ENCODE measurements at places on chromosomes 6 and 20.

GRCh38 chr20:33875534-33876026, 64.4 kb downstream of the CHMP4B start:
- DNase-seq = no peak

- no peak for DNase-seq
These were observed 425.0 kb downstream of the COL12A1 start for GRCh38 chr6:74780831-74781230.

- DNase-seq = no peak
These were observed 172.3 kb downstream of the OGFRL1 start for GRCh38 chr6:71460933-71461332.

DNA sequence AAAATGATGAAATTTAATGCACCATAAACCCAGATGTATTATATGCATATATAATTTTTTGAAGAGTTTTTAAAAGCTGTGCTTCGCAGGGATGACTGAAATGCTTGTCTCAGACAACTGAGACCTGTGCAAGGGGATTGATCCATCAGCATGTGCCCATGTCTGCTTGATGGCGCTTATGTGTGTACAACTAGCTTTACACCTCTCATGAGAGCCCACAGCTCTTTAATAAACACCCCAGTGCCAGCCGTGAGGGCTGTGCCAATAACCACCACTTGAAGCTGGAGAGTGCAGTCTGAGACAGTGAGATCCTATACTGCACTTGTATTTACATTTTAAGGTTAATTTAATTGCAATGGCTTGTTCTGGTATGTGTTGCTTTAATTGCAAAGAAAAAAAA, 225.5 kb downstream of the BCKDHB start:
- no peak for DNase-seq

DNA sequence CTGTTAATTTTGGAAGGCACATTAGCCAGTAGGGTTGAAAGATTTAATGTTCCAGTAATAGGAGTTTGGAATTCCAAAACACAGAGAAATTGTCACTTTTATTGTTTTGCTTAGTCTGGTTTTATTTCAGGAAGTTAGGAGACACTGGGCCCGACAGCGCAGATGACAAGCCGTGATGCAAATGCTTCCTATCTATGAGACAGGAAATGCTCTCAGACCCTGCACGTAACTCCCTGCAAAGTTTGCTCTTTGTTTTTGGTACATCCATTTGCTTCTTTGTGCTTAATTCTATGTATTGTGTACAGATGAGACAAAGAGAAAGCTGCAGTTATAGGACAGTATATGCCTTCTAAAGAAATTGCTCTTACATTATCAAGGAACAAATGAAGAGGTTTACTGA, 201.6 kb upstream of the SGK1 start:
- DNase-seq = no peak

DNA sequence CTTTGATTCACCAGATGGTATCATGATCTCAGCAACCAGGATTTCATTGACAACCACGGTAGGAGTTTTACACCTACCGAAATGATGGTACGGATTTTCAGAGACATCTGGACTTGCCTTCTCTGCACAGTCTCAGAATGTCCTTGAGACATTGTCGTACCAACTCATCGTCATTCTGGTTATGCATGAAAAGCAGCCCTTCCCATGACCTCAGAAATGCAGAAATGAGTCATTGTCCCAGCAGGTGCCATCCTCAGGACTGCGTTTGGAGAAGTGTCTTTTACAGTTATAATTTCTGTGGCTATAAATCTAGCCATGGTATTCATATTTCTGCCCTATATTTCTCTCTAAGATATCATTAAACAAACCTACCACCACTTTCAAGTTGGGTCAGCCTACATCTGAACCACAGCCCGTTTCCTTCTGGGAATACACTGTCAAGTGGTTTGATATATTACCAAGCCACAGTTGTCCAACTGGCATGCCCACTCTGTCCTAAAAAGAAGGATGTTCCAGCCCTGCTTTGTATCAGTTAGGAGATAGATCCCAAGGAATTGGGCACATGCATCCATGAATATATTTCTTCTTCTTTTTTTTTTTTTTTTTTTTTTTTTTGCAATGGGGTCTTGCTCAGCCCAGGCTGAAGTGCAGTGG, 7.5 kb upstream of the BFSP1 start:
- DNase-seq = no peak

- no peak for DNase-seq
These were observed 43.6 kb downstream of the MDGA1 start for GRCh38 chr6:37653933-37654565.

- DNase-seq = no peak
These were observed 3.0 kb upstream of the SFTA2 start for GRCh38 chr6:30935018-30935417.

DNA sequence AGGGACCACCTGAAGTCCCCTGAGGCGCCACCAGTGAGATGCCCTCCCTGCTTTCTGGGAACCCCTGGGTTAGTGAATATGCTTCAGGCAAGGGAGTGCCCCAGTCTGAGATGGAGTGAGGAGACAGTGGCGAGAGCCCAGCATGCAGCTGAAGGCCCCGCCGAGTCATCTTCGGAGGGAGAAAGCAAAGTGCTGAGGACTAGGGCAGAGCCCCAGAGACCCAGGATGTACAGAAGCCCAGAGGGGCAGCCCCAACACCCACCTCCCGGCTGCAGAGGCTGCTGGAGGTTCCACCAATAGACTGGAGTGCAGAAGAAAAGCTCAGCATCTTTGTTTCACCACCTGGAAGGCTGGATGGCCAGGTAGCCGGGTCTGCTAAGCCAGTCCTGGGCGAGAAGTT, 14.1 kb downstream of the ANKRD60 start:
- no peak for DNase-seq

GRCh38 chr6:39338397-39338796, 15.9 kb upstream of the KCNK16 start:
- DNase-seq = no peak

GRCh38 chr20:51143652-51144051, 120.7 kb upstream of the KCNG1 start:
- no peak for DNase-seq

DNA sequence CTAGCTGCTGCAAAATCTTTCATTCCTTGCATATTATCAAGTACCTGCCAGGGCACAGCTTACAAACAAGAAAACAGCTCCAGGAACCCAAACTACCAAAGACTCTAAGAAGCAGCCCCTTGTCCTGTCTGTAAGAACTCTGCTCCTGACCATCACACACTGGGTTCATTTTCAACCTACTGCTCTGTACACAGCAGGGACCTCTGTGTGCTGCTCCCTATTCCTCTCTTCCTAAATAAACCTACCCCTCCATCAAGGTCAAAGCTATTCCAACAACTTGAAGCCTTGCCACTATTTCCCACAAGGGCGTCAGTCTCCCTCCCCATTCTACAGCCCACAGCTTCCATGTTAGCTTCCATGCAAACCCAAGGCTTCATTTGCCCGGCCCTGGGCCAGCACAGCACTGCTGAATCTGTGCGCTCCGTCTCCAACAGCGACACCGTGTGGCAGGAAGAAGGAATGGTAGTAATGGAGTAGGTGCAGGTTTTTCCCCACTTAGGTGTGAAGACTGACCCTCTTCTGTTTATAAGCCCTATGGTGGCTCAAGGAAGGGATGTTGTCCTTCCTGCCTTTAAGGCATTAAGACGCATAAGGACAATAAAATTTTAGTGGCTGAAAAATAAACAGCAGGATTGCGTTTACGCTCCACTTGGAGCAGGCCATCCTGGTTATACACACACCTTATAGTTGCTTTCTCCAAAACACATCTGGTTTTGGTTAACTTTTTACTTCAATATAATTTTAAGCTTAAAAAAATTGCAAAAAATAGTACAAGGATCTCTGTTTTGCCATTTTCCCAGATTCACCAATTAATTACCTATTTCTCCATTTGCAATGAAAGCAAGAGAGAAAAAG, 115.2 kb upstream of the NXT1 start:
- DNase-seq = peak; percentile 55

- DNase-seq = peak; percentile 55
These were observed 853 bp downstream of the SLC22A3 start for GRCh38 chr6:160349020-160349441.

GRCh38 chr6:93104195-93104817, 315.1 kb downstream of the EPHA7 start:
- no peak for DNase-seq

DNA sequence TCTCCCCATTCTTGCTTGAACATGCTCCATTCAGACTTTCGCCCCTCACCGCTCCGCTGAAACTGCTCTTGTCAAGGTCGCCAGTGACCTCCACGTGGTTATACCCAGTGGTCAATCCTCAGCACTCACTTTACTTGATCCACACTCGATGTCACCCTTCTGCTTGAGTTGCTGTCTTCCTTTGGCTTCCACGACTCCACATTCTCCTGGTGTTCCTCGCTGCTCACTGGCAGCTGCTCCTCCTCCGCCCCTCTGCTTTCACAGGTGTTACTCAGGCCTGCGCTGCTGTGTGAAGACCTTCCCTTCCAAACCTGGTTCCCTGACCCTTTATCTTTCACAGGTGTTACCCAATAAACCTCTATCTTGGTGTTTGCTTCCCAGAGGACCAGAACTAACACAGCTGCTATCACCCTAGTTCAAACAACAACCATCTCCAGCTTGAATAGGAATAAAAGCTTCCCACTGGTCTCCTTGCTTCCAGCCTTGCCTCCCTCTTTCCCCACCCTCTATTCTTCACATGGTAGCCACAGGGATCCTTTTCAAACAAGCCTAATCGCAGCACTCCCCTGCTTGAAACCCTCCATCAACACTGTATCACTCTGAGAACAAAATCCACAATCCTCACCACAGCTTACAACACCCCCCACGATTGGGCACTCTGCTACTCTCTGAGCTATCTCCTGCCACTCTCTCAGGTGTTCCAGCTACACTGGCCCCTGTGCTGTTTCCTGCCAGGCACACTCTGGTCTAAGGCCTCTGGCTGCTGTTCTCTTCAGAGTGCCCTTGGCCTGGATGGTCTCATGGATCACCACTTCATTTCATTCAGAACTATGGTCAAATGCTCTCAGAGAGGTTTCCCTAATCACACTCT, 10.7 kb downstream of the PPIL1 start:
- no peak for DNase-seq

GRCh38 chr6:33717934-33718455, 6.5 kb upstream of the UQCC2 start:
- no peak for DNase-seq

DNA sequence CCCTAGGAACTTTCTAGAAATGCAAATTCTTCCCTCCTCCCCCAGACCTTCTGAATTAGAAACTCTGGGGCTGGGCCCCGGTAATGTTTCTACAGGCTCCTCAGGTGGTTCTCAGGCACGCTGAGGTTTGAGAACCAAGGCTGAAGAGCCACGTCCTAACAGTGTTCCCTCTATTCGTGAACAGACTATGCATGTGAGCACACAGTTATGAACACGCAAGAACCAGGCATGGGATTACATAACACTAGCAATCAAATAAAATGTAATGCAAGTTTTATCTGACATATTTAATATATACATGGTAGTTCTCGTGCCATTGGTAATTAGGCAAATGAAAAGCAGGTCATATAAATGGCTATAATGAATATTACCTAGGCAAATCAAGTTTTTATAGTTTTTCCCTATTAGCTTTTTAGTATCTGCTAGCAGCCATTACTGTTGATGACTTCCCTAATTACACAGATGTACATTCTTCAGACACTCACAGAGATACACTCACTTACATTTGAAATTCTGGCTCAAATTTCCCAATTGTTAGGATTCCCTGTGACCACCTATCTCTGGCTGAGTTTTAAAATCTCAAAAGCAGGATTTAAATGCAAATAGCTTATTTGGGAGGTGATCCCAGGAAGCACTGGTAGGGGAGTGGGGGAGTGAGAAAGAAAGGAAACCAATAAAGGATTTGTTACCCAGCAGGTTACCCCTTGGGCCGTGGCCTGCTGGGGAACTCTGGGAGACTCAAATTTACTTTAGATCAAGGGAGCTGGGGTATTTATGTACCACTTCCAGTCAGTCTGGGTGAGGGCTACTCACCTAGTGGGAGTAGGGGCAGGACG, 104.1 kb downstream of the TCP11 start:
- no peak for DNase-seq

DNA sequence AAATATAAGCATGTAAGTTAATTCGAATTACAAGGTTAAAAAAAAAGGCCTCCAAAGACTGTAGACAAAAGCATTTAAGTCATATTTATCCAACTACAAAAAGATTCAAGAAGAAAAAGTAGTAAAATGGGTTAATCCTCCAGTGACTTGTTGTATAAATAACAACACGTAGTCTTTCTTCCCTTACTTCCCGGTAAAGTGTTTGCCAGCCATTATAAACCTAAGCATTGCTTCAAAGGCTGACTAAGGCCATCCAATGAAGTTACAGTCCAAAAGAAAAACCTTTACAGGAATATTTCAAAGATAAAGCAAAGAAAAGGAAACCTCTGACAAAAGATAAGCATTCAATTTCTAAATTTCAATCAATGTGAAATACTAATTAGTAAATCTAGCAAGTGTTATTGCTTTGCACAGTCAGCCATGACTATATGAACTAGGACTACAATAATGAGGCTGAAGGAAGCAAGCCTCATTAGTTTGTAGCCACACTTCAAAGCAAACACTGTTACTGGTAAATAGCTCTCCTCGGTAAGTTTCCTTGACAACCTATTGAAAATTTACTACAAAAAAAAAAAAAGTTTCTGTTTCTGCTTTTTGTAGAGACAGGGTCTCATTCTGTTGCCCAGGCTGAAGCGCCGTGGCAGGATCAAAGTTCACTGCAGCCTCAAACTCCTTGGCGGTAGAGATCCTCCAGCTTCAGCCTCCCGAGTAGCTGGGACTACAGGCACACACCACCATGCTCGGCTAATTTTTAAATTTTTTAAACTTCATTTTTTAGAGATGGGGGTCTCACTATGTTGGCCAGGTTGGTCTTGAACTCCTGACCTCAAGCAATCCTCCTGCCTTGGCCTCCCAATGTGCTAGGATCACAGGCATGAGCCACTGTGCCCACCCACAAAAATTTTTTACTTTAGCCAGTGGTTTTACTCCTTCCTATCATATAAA, 46.0 kb downstream of the NUDT3 start:
- DNase-seq = no peak

DNA sequence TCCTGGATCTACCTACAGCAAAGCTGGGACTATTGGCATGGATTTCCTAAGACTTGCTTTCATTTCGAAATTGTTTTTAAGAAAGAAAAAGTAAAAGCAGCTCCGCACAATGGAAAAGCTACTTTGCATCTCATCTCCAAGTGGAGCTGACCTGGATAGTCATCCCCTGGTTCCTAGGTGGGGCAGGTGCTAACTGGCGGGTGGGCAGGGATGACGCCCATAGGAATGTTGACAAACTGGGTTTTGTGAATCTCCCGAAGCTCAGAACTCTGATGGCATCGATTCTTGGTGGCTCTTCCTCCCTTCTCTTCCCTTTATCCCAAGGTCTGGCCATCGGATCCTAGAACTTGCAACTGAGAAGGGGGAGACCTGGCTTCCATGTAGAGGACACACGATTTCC, 12.4 kb upstream of the EZR start:
- no peak for DNase-seq

- no peak for DNase-seq
These were observed 9.1 kb downstream of the BCL2L1 start for GRCh38 chr20:31713312-31714273.

- no peak for DNase-seq
These were observed 67.5 kb downstream of the FARS2 start for GRCh38 chr6:5328800-5329199.

DNA sequence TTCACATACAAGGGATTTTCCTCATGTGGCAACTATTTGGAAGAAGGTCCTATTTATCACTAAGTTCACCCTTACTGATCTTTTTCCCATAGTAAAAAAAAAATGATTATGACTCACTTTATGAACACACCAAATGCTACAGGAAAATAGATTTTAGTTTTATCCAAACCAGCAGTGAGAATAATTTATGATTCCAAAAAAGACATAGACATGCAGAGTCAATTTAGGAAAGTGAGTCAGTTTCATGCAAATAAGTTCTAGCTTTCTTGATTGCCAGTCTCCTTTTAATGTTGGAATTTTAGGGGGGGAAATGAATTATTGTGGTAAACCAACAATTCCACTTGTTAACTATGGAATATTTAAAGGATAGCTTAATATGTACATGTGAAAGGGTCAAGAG, 64.0 kb upstream of the RNF146 start:
- DNase-seq = no peak
